Muscle of back (tissue), 13 donors: ENCODE measurements at places on chromosomes 1 and 21. TPM values are rescaled to one million over a fixed set of nuclear protein-coding genes. Genes with fewer than 3 reads are reported as not detected.
A peak's percentile ranks its signal among the peaks of the same experiment; 100 is the strongest.

Gene TFF3
- 3.8 TPM for polyA plus RNA-seq

Gene GJC2
- polyA plus RNA-seq: 0.84 TPM

DNA sequence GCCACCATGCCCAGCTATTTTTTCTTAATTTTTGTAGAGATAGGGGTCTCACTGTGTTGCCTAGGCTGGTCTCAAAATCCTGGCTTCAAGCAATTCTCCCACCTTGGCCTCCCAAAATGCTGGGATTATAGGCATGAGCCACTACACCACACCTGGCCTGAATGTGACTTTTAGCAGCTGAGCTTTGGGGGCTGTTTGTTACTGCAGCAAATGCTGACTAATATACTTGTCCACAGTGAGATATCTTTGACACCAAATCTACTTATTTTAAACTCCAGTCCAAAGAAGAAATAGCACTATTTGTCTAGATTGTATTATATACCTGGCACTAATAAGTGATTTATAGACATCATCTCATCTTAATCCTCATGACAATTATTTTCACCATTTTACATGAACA is 30.5 kb downstream of the LRRC52 start:
- DNase-seq: no peak

Gene PIK3CD
- polyA plus RNA-seq: 1.9 TPM

DNA sequence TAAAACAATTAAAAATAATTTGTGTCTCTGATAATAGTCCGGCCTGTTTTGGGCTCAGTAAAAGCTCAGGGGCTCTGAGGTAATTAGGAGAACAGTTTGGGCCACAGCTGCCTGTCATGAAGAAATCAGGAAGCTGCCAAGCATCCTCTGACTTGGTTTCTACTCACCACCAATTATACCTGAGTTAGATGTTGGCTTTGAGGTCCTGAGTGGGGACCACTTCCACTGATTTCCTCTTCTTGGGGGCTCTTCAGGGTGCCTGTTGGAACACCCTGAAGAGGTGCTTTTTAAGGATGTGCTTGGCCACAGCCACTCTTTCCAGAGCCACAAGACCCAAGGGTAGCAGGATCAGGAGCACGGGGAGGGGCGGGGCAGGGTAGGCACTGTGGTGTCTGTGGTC is 10.9 kb downstream of the SLC6A17 start:
- no peak for DNase-seq

- no peak for DNase-seq
These were observed 293.3 kb upstream of the NR5A2 start for GRCh38 chr1:199734186-199734585.

Gene GCSAML
- polyA plus RNA-seq: 0.24 TPM

Gene SPRR2B
- not detected for polyA plus RNA-seq

GRCh38 chr1:33473900-33474299 is 1.5 kb downstream of the ZSCAN20 start:
- DNase-seq: no peak

DNA sequence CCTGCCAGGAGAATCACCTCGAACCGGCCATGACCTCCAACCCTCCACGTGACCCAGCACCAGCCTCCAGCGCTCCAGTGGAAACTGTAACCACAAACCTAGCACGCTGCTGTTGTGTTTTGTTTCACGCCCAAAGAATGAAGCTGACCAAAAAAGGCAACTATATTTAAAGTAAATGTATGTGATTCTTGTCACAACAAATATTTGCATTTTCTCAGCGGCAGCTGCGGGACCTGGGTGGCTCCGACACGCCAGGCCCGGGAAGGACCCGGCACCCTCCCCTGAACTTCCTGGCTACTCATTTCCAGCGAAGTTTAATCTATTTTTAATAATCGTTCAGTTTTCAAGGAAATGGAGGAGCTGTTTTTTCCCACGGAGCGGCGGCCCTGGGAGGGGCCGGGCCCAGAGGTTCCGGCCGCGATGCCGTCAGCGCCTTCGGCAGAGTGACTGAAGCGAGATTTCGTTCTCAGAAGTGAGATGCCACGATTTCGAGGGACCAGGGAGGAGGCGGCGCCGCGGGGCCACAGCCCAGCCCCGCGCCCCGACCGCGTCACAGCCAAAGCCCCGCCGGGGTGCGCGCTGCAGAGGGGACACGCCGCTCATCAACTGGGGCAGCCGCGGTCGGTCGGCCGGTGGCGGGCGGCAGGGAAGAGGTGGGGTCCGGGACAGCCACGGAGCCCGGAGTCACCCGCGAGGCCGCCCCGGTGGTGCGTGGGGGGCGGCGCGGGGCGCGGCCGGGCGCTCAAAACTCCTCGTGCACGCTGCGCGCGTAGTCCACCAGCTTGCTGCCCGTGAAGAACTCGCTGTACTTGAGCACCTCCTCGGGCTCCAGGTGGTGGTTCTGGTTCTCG is 3.0 kb upstream of the TNFRSF4 start:
- no peak for DNase-seq

GRCh38 chr1:93816970-93817678 is 61.9 kb downstream of the DNTTIP2 start:
- peak; percentile 50 for DNase-seq

Gene NTRK1
- 0.78 TPM for polyA plus RNA-seq

- DNase-seq: no peak
These were observed 12.7 kb downstream of the LCK start for GRCh38 chr1:32263744-32264143.

DNA sequence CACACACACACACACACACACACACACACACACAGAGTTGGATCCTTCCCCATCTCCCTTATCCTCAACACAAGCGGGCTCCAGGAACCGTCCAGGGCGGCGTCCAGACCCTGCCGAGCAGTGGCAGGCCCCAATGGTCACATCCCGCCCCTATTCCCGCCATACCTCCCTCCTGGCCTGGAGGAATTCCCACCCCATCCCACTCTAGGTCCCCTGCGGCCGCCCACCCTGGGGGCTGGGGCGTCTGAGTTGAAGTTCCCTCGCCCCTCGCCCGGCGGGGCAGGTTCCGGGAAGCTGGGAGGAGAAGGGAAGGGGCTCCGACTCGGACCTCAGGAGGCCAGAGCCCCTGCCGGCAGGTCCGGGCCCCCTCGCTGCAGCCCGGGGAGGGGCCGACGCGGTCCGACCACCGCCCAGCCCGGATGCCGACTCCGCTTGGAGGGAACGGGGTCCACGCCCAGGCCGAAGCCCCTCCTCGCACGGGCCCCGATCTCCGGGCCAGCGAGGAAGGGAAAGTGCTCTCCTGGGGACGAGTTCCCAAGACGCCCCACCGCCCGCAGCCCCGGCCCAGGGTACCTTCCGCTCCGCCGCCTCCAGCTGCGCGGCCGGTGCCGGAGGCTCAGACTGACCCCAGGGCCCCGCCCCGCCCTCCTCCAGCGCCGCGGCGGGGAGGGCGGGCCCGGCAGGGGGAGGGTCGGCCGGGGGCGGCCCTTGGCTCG is at the start of gene RHOC:
Gene RHOC (minus strand): TSS at position 623 of the 716 bp plus-strand sequence. CDS start 3,328 bp downstream, outside the sequence.
- peak; percentile 73 for DNase-seq

DNA sequence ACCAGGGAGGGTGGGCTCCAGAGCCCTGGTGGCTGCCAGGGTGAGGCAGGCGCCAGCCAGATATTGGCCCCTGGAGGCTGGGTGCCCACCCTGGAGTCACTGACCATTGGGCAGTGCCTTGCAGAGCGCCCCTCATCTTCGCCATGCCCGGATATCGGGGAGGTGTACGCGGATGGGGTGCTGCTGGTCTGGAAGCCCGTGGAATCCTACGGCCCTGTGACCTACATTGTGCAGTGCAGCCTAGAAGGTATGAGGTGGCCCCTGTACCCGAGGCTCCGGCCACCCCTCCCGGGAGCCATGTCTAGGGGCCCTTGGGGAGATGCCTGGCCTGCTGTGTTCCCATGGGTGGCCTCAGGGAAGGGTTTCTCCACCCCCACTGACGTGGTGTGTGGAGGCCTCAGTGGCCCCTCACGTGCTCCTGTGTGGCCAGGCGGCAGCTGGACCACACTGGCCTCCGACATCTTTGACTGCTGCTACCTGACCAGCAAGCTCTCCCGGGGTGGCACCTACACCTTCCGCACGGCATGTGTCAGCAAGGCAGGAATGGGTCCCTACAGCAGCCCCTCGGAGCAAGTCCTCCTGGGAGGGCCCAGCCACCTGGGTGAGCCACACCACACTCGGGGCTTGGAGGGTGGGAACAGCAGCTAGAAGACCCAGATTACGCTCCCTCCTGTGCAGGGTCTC is 30.9 kb downstream of the TRIM11 start:
- no peak for DNase-seq
